ENCODE measurements at places on chromosomes 12 and 14.
A peak's percentile ranks its signal among the peaks of the same experiment; 100 is the strongest.

DNA sequence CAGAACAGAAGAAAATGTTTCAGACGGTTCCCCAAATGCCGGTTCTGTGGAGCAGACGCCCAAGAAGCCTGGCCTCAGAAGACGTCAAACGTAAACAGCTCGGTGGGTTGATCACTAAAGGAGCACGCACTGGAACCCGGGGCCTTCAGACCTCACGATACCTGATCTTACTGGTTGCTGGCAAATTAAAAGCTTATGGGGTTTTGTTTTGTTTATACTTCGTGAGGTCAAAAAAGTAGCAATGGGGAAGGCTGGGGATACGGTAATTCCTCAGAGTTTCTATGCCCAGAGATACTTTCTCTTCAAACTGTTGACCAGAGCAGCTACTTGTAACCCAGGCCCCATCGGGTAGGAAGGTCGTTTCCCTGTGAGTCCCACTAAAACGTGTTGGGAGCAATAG, 1.7 kb downstream of the CDKN1B start:
- no peak for DNase-seq

DNA sequence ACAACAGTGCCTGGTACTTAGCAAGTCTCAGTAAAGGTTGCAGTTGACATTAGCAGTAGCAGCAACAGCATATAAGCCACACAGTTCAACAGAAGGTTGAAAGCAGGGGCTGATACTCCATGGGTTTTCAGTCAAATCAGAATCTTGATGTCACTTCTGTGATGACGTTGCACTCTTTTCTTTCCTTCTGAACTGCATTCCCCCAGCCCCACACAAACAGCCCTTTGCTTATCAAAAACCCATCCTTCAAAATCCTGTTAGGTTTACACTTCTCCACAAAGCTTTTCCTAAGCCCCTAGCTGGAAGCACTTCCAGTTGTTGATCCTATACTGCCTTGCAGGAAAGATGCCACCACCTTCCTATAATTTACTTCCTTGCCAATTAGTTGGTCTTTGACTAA, 34.0 kb upstream of the KCNK13 start:
- no peak for DNase-seq

- no peak for DNase-seq
Measured at GRCh38 chr14:21498540-21499526, 12.3 kb downstream of the METTL3 start.

DNA sequence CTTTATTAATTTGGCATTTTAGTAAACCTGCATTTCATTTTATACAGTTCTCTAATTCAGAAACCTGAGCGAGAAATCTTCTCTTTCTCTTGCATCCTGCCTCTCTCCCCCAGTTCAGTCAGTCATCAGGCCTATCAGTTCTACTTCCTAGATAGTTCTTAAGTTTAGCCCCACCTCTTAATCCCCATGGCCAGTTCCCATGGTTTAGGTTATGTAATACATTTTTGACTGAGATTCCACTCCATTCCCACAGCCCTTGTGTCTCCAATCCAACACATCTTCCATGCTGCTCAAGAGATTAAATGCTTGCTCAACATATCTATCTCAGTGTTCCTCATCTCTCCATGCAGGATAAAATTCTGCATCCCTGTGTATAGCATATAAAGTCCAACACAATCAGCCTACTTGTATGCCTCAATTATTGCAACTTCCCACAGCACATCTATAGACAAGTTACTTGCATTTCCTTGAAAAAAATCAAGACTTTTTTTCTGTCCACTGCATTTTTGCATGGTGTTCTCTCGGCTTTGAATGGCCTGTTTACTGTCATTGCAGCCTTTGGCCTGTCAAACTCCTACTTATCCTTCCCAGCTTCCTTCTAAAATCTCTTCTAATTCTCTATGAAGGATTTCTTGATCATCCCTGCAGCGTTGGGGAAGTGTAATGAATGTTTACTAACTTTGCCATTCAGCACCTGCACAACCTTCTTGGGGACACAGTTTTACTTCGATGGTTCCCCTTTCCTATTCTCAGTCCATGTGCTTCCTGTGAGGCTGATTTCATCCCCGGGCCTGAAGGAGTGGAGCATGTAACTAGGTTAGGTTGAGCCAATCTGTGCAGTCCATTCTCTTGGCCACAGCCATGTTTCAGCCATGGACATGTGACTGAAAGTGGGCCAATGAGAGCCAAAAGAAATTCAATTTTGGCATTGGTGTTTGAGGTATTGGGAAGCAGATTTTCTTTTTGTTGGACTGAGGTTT, 80.8 kb downstream of the DACT1 start:
- DNase-seq, result no peak

GRCh38 chr12:89353188-89353822, 1.0 kb upstream of the DUSP6 start:
- DNase-seq, result peak; percentile 32

DNA sequence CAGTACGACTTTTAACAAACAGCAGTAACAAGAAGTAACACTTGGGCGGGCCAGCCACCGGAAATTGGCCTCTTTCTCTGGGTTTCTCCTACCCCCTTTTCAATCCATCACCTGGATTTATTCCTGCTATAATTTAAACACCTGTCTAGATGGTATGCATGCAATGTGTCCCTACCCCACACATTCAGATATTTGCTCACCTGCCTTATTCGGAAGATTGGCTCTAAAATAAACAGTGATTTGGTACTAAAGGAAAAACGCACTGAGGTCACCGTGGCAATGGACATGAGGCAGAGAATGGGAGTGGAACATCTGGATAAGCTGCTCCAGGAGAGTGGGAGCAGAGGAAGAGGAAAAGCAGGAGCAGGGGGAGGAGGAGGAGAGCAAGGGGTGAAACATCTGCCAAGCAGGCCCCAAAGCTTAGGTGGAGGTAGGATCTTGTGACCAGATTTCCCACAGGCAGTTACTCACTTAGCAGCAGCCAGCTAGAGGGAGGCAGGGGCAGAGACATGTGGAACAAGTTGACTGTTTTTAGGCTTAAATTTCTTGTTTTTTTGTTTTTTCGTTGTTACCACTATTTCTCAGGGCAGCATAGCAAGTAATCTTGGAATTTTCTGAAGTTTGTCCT, 150.9 kb downstream of the TTLL5 start:
- DNase-seq, result no peak

- DNase-seq, result no peak
Measured at GRCh38 chr14:71586131-71586897, 345.9 kb upstream of the RGS6 start.

- no peak for DNase-seq
Measured at GRCh38 chr14:104429291-104429861, 150.2 kb upstream of the C14orf180 start.

DNA sequence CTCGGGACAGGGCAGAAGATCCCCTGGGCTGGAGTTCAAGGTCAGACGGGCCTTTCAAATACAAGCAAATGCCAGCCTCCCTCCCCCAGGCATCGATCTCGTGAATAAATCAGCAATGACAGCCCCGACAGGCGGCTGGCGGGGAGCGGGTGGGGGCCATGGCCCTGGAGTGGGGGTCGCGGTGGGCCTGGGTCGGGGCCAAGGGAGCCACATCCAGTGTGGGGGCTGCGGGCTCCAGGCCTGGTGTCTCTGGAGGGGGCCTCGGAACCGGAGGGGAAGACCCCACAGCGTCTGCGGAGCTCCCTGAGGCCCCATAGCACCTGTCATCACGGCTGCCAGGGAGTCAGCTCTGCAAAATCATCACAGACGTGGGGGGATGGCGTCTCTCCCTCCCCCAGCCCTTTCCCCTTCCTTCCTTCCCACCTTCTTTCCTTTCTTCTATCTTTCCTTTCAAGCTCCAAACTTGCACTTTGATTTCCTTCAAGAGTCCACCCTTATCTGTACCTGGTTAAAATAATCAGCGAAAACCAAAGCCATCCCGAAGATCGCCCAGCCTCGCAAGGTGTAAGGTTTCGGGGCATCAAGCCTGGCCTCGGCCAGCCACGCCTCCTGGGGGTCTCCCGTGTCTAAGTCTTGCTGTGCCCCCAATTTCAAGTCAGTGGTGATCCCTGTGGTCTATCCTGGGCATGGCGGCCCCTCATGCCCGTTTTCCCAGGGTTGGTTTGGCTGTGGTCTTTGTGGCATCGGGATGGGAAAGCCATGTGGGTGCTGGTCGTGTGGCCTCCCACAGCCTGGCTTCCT, 92.1 kb downstream of the NOC4L start:
- DNase-seq, result no peak

Data from cortex of kidney (tissue), 1 donor.